Suppressor macrophage treated with lipopolysaccharide for 1 hour (primary cell): ENCODE measurements at places on chromosomes 5 and 9.

GRCh38 chr5:139061856-139062255 lies 136.3 kb downstream of the SIL1 start:
- no peak for DNase-seq

DNA sequence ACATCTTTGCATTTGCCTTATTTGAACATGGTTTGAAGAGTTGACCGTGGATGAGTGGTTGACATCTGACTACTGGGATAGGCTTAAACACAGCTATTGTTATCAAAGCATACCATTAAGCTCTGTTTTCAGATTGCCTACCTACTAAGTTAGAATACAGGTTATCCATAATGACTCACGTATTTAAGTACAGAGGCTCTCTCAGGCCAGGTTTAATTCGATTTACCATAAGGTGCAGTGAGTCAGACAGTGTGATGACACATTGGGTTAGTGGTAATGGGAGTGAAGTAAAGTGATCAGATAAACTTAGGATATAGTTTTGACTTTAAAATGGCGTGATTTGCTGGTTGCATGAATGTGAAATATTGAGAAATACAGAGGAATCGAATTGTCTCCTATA lies 732.0 kb upstream of the CTNND2 start:
- no peak for DNase-seq

DNA sequence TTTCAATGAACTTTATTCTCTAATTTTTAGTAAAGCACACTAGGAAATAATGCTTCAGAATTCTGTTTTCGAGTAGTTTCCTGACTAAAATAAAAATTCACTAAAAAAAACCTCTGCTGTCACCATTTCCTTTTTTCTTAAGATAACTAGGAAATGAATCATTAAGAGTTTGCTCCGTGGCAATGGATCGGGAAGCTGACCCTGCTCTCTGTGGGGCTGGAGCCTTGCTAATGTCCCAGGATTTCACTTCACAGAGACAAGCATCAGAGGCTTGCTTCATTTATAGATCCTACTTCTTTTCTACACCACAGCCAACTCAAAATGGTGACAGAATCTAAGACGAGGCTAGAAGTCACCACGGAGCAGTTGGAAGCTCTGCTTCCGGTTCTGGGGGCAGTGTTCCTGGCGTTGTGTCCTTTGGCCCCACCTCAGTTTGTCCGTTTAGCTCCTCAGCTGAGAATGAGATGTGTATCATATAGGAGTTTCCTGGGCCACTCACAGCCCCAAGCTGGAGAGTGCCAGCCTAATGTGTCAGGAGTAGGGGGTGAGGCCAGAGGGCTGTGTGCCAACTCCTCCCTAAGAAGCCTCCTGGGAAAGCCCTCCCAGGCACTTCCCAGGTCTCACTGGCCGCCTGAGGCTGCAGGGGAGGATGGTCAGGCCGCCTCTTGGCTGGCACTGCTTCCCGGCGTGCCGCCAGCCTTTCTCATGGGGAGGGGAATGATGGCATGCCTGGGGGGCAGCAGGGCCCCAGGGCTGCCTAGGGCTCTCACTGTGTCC lies 19.6 kb downstream of the TENT4A start:
- DNase-seq, result peak; percentile 72

DNA sequence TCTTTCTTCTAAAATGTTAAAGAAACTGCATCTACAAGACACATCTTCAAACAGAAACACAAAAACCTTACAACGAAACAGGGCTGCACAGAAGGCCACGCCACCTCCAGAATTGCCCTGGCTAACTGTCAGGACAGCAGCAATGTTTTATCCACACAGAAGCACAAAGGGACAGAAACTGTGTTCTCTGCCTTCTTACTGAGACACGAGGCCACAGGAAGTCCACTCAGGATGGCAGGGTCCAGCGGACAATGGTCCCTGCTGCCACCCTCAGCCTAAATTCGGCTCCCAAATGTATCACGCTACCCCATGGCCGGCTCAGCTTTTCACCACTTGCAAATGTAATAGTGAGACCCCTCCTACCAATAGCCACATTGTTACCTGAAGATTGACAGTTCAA lies 159.8 kb upstream of the PHYKPL start:
- DNase-seq, result no peak

DNA sequence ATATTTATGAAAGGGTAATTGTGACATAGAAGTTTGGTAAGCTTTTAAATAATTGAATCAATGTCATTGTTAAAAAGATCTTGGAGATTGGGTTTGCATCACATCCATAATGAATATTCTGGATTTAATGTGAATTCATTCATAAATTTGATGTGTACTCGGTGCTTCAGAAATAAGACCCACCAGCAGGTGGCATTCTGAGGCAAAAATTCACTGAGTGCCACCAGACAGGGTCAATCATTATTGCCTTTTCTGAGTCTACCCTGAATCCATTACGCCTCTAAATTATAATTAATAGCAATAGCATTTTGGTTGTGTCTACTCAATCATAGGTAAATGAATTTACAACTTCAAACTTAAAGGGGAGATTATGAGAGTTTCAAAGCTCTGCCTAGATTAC lies 1.0 kb downstream of the TRPC7 start:
- no peak for DNase-seq

- no peak for DNase-seq
Observed at GRCh38 chr5:178110511-178110910, 2.8 kb upstream of the N4BP3 start.

DNA sequence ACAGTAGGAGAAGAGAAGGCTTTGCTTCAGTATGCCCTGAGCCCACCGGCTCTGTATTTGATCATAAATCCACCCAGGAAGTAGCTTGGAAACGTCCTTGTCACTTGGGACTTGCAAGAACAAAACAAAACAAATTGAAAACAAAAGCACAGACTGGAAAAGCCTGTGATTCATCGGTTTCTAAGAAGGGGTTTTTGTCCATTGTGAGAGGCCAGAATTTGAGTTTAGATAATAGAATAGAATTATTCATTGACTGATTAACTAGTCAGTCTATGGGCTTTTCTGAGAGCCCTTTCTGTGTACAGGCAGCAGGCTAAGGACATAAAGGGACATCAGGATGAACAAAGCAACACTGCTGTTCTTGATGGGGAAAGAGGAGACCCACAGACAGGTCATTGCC lies 424.8 kb downstream of the IRX1 start:
- DNase-seq, result no peak

- peak; percentile 26 for DNase-seq
Observed at GRCh38 chr5:131377785-131378325, 114.0 kb downstream of the CDC42SE2 start.

DNA sequence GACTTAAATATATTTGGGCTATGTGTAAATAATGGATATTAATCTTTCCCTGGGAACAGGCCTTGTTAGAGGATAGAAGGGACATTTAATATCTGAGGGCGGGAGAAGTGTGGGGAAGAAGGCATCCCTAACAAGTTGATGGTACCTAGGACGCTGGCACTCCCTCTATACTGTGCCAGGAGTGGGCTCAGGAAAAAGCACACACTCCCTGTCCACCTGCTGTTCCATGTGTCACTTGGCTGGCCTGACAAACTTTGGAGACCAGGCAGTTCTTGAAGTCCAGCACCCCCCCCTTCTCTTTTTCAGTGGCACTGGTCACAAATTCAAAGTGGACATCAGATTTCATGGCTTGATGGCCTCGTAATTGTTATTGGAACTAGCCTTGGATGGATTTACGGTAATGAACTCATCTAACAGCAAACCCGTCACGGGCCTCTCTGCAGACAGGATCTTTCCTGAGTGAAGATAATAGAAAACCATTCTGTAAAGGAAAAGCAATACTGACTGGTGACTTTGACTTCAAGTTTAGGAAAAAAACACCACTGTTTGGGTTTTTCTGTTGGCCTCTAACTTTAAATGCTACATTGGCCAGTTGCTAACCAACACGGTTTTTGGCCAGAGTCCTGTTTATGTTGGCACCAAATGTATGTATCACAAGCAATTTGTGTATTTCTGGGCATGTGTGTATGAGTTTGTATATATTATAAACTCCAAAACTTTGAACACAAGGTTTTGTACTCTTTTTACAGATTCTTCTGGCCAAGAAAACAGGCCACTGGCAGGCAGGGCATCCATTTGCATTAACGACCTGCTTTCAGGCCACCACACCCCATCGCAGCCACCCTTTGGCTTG lies 552.6 kb downstream of the CCDC171 start:
- no peak for DNase-seq

DNA sequence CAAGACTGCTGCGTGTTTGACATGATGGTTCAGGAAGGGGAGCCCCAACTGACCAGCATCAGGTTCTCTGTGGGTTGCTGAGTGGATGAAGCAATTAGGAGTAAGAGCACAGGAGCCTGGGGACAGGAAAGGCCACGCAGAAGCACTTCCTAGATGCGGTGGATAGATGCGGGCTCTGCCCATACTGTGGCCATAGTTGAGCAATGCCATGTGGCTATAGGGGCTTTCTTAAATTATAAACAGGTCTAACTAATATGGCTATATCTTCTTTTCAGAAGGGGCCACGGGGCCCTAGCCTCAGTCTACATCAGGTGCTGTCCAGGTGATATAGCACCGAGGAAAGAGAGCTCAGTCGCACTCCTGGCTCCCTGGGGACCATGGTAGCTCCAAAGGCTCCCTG lies 198.6 kb downstream of the GADD45G start:
- DNase-seq, result no peak

- no peak for DNase-seq
Observed at GRCh38 chr9:69474821-69475220, 149.8 kb downstream of the ENTREP1 start.

DNA sequence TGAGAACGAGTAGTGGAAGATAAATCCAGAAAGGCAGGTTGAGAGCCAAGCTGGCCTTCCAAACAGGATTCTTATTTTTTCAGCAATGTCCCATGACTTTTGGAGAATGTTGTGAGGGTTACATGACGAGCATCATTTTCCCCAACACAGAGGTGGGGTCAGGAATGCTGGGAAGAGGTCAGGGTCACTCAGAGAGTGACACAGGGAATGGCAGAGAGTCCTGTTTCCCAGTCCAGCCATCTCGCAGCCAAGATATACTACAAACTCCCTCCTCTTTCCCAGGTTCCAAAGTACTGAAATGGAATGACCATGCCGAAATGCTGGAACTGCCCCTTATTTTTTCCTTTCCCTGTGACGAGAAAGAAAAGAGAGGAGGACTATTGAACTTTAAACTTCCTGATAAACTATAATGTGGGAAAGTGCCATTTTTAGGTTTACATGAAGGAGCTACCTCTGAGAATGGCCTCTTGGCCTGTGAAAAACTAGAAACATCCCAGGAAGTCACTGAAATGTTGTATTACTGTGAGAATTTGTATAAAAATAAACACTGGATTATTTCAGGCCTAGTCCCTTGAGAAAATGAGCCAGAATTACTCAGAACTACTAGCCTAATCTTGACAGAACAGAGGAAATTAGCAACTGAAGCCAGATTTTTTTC lies 420.4 kb downstream of the CETN3 start:
- no peak for DNase-seq

- DNase-seq, result no peak
Observed at GRCh38 chr5:130496215-130496614, 592.0 kb downstream of the CHSY3 start.

DNA sequence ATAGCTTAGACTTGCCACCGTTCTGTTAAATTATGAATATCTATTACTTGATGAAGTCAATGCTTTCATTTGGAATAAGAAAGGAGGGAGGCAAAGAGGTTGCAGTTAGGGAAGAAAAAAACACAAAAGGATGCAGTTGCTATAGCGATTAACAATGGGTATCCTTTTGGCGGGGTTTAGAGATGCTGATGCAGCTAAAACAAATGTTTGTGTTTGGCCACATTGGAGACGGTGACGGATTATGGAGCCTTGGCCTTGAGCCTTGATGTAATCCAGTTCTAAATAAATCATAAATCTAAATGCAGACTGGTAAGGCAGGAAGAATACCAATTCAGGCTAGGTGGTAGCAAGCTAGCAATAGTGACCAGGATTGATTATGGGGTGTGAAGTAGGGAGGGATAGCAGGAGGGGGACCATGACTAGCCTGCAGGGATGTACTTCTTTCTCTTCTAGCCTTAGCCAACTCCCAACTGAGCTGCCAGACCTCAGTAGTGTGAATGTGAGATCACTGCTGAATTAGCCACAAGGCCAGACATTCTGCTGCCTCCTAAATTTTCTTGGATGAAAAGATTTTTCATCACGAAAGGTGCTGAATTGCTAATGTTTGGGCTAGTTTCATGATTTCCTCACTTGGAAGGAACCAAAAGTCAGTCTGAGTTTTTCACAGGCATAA lies 160.3 kb downstream of the TLR4 start:
- no peak for DNase-seq

DNA sequence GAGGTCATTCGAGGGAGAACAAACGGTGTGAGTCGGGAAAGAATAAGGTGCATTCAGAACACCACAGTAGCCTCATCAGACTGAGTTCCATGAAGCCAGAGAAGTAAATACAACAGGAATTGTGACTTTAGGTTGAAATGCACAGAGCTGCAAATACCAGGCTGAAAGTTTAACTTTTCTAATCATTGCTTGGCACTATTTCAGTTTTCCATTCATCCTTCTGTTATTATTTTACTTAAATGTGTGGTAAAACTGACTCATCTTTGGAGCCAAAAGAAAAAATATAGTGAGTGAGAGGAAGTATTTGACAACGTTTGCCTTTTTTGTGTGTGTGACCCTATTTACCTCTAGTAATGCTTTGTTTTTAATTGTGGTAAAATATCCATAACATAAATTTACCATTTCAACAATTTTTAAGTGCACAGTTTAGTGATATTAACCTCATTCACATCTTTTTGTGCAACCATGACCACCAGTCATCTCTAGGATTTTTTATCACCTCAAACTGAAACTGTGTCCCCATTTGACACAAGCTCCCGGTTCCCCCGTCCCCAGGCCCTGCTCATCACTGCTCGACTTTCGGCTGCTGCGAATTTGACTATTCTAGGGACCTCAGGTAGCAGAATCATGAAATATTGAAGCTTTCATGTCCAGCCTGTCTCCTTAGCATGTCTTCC lies 166.8 kb downstream of the HSD17B3 start:
- no peak for DNase-seq

DNA sequence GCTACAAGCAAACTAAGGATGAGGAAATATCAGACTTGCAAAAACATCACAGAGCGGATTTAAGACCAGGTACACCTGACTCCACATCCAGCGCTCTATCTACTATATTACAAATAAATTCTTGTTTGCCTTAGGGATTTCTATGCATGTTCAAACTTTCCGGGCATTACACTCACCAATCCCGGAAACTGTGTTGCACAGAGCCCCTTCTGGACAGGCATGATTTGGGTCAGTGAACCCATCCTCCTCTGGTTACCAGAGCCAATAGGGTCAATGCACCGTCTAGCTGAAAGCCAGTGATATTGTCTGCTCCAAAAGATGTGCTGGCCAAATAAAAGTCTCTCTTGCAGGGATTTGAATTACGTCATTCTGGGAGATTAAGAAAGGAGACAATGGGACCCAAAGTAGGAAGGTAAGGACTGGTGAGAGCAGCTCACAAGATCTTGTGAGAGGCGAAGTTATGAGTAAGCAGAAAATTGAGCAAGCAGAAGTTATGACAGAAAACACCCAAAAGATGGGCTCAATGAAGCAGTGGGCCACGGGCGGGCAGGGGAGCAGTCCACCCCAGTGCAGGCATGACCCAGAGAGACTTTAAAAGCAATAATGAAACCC lies 155.8 kb upstream of the RAI14 start:
- DNase-seq, result peak; percentile 77

GRCh38 chr5:40790947-40791593 lies 7.1 kb downstream of the PRKAA1 start:
- peak; percentile 22 for DNase-seq

- DNase-seq, result peak; percentile 75
Observed at GRCh38 chr9:75027187-75028107, 646 bp downstream of the CARNMT1 start.
